Tongue (tissue), 3 donors: ENCODE measurements at places on chromosomes 11 and 22.

GRCh38 chr11:119800619-119801018 is 71.6 kb upstream of the NECTIN1 start:
- DNase-seq = no peak

- DNase-seq = no peak
Measured at GRCh38 chr11:42526426-42526825, 785.4 kb upstream of the API5 start.

DNA sequence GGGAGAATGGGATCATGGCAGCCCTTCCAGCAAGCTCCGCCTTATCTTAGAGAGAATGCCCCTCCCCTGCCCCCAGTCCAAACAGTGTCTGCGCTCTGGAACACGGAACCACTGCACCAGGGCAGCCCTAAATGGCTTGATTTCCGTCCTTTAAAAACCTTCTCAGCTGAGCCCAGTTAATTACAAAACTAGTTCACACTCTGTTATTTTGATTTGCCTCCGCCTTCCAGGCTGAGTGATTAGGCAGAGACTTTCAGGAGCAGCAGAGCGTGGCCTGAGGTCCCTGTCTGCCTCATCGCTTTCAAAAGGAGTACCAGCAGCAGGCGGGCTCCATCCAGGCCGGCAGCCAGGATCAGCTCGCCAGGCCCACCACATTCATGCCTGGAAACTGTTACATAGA is 313.0 kb downstream of the BRD1 start:
- no peak for DNase-seq

GRCh38 chr22:44671742-44672141 is 30.3 kb upstream of the PRR5 start:
- DNase-seq = no peak

GRCh38 chr11:122441666-122442035 is 213.9 kb upstream of the UBASH3B start:
- DNase-seq = peak; percentile 57

GRCh38 chr11:77072851-77073327 is 6.1 kb downstream of the CAPN5 start:
- no peak for DNase-seq

DNA sequence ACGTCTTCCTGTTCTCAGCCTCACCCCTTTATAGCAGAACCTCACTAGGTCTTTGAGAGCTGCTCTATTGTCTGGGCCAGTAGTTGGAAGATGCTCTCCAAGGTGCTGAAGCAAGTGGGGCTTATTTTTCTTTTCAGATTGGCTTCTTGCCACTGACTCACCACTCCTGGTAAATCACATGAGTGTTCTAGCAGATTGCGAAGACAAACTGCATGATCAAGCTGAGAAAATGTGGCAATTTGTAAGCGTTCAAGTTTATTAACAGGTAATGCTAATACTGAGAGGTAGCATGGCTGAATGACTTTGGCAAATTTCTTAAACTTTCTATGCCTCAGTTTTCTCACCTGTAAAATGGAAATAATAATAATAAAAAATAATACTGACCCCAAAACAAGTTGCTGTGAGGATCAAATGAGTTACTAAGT is 59.2 kb downstream of the CACNG2 start:
- DNase-seq = peak; percentile 90
